ENCODE measurements at places on chromosomes 11 and 22.
A peak's percentile ranks its signal among the peaks of the same experiment; 100 is the strongest.

GRCh38 chr22:38569181-38569971 lies 607 bp downstream of the DMC1 start:
- no peak for DNase-seq

GRCh38 chr11:78417888-78418583 lies 416 bp upstream of the GAB2 start:
- peak; percentile 61 for DNase-seq

DNA sequence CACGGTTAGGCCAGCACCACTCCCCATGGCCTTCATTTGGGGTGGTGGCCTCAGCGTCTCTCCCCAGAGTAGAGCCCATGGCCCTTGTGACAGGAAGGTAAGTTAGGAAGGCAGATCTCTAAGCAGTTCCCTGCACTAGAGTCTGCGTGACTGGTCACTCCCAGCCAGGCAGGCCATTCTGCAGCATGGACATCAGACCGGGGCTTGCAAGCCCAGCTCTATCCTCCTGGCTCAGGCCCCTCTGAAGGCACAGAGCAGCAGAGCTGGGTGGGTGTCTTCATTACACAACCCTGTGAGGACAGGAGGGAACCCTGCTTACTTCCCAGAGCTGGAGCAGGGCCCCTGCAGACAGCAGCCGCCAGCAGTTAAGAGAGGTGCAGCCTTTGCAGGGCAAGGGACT lies 77.3 kb downstream of the PIWIL3 start:
- no peak for DNase-seq

- DNase-seq: no peak
Observed at GRCh38 chr11:119108146-119108856, 1.2 kb downstream of the C2CD2L start.

GRCh38 chr11:133107136-133107535 lies 425.2 kb downstream of the OPCML start:
- DNase-seq: no peak

DNA sequence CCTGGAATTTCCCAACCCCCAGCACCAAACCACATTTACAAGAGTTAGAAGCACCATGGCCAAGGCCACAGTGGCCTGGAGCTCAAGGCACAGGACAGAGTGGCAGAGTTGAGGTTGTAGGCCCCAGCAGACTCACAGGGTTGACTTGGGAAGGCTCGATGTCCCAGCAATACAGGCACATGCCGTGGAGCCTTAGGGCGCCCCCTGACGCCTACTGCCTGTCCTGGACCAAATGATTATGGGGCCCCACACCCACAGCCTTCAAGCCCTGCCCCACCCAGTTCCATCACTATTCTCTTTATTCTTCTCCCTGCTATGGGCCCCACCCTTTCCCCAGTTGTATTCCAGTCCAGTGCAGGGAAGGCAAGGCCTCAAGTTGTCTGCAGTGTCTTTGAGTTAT lies at the start of gene CCDC179:
Gene CCDC179 (minus strand): TSS at position 234 of the 400 bp plus-strand sequence. CDS start 53 bp downstream, at position 181.
- no peak for DNase-seq

- peak; percentile 2 for DNase-seq
Observed at GRCh38 chr22:19663286-19663815, 51.0 kb upstream of the SEPTIN5 start.

Data from Caki2 (cell line).